ENCODE measurements at places on chromosomes 3 and 15.
A peak's percentile ranks its signal among the peaks of the same experiment; 100 is the strongest.

GRCh38 chr15:92663250-92663951 lies 7.8 kb upstream of the FAM174B start:
- no peak for DNase-seq

- no peak for DNase-seq
Measured at GRCh38 chr3:111895071-111895470, 36.0 kb downstream of the PHLDB2 start.

DNA sequence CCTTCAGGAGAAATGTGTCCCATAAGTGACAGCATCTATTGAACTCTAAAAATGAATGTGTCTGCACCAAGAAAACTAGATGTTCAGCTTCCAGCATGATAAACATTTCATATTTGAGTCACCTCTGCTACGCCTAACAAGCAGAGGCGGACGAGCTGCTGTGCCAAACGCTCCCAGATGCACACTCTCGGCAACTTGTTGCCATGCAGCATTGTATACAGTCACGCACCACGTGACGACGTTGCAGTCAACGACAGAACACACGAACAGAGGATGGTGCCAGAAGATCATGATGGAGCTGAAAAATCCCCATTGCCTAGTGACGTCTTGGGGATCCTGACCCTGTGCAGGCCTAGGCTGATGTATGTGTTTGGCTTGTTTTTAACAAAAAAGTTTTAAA lies 137.5 kb downstream of the XXYLT1 start:
- DNase-seq: peak; percentile 74

- no peak for DNase-seq
Measured at GRCh38 chr15:41019174-41019573, 65.9 kb downstream of the CHAC1 start.

DNA sequence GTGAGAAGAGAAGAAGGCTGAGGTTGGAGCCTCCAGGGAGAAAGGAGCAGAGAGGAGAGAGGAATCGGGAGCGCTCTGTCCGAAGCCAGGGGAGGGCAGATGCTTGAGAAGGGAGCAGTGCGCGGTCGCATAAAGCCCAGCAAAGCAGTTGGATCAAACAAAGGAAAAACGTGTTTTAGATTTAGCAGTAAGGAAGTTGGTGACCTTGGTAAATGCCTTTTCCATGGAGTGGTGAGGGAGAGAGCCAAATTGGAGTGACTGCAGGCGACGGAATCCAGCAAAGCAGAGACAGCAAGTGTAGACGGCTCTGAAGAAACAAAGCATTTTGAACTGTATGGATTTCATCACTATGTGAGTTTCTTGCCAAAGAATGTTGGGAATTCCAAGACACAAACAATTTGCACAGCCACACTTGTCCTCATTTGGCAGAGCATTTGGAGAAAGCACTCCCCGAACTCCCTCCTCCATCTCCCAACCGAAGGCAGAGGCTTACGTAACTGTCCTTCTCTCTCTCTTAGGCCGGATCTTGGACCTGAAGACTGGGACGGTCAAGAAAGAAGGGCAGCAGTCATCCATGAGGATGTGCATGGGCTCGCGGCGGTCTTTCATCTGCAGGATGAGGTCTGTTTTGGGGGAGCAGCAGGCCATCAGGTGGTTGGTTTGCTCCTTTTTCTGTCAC lies 103.6 kb downstream of the ARNT2 start:
- DNase-seq: no peak

DNA sequence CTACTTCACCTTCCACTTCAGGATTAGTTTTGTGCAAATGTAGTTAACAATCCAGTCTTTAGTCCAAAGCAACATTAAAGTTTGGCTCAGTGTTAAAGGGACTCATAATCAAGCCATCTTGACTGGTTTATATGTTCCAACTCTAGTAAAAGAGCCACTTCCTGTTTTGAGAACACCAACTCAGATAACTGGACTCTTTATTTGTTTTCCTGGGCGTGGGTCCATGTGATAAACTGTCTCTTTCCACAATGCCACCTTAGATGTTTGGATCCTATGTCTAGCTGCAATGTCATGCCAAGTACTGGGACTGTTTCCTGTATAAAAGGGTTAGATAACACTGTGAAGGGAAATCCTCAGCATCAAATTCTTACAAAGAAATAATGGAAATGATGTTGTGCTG lies 545.0 kb downstream of the PYDC2 start:
- DNase-seq: no peak

All from right hindlimb (tissue), 1 donor.